ENCODE measurements at places on chromosomes 7 and 10.

DNA sequence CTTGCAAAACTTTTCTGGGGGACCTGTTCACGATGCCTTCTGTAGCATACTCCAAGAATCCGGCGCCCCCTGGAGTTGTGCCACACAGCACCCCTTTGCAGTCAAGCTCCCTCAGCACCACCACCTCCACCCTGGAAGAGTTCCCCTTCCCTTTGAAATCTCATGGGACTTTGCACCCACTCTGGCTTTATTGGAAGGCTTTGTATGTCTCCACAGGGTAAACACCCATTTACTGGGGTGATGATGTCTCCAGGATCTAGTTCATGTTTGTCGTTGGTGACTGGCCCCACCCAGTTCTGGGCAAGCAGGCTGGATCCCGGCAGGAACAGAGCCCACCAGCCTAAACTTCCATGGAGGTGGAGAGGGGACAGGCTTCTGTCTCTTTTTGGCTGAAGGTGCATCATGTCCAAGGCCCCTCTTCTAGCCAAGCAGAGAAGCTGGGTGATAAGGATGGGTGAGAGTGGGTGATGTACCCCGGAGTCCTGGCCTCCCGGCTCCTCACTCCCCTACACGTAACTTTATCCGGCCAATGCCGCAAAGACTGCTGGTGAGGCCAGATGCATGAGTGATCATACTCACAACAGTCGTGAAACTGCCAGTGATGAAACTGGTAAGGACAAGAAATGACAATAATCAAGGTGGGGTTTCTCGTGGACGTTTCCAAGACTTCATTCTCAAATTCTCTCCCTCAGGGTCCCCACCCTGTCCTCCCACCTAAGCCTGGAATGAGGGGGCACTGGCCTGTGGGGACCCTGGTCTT, 695 bp upstream of the CLDN4 start:
- no peak for DNase-seq

- no peak for DNase-seq
Measured at GRCh38 chr10:43900571-43900970, 251.9 kb upstream of the ZNF32 start.

GRCh38 chr7:7136466-7137381, 45.6 kb upstream of the C1GALT1 start:
- DNase-seq = no peak

DNA sequence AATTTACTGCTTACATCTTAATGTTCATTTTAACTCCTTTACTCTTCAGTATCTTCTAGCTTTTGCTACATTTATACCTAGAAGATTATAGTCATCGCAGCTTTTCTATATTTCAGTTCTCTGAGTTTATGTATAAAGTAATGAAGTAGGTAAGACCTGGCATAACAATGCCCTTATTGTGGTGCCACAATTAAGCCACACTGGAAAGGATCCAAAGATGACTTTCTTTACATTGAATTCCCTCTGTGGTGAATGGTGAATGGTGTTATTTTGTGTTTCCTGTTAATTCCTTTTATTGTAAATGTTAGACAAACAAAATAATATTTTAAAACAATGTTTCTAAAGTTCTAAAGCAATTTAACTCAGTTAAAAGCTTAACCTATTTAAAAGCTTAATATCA, 36.2 kb downstream of the SEMA3D start:
- no peak for DNase-seq

DNA sequence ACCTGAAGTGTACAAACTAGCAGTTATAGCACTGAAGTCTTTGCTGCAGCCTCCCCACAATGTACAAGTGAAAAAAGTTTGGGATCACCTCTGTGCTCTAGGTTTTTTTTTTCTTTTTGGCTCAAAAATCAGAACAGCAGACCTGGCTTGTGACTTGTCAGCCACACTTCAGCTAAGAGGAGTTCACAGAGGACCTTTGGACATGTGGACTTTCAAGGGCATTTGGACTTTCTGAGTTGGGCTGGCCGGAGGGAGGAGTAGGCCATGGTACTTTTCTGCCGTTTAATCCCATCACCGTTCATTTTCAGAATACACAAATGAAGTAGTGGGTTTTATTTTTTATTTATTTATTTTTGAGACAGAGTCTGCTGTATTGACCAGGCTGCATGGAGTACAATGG, 21.9 kb upstream of the ACSL5 start:
- no peak for DNase-seq

DNA sequence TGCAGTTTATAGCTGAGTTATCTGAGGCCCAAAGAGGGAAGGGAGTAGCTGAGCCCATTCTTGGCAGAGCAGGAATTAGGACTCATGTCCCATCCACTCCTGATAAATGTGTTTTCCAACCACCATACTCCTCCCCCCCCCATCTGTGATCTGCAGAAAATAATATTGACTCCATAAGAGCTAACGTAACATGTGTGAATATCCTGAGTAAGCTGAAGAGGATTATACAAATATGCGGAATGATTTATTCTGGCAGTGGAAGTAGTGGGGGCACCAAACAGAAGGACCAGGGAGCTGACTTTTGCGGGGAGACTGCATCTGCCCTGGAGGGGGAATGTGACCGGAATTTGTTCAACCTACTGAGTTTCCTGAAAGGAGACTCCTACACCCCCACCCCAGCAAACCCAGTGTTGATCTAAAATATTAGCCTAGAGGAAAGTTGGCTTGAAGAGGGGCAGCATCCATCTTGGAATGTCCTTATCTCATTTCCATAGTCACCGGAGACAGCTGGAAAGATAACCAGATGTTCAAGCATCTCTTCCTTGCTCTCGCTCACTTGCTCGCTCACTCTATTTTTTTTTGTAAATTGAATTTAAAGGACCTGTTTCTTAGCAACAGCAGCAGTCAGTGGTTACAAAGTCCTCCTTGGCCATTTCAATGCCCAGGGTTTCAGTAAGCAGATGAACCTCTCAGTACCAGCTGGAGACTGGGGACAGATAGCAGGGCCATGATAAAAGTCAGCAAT, 114.7 kb downstream of the RPS24 start:
- no peak for DNase-seq

DNA sequence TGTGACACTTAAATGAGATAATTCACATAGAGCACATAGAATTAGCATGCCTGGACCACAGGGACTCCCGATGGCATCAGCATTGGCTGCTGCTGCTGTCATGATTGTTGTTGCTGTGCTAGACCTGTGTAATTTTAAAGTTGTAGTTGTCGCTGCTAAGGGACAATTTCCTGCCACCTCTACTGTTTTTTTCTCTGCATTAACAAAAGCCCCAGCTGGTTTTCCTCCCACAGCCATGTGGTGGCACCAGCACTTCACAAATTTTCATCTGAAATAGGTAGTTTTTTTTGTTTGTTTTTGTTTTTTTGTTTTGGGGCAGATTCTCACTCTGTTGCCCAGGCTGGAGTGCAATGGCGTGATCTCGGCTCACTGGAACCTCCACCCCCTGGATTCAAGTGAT, 25.4 kb upstream of the PRXL2A start:
- peak; percentile 59 for DNase-seq

DNA sequence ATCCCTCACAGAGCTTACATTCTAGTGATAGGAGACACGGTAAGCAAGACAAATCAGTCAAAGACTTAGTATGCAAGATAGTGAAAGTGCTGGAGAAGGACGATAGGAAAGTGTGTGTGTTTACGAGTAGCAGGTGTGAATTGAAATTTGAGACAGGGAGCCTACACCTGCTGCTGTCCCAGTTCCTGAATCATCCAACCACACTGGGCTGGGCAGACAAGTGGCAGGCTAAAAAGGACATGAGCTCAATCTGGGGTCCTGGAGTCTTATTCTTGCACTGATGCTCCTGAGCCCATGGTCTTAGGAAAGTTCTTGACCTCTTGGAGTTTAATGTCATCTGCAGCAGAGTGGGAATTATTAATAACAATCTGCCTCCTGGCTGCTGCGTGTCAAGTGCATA, 16.2 kb downstream of the RBP3 start:
- DNase-seq = no peak

- no peak for DNase-seq
Measured at GRCh38 chr7:41832941-41833340, 130.1 kb upstream of the INHBA start.

DNA sequence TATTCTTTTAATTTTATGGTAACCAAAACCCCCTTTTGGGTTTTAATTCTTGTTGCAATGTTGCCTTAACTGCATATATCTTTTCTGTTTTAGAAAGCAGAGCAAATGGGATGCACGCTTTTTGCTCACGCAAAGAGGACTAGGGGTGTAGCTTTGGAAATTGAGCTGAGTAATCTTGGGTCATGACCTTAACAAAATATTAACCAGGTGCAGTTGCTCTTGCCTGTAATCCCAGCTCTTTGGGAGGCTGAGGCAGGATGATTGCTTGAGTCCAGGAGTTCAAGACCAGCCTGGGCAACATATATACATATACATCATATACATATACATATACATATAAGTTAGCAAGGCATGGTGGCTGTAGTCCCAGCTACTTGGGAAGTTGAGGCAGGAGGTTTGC, 172.9 kb upstream of the BMPER start:
- no peak for DNase-seq

DNA sequence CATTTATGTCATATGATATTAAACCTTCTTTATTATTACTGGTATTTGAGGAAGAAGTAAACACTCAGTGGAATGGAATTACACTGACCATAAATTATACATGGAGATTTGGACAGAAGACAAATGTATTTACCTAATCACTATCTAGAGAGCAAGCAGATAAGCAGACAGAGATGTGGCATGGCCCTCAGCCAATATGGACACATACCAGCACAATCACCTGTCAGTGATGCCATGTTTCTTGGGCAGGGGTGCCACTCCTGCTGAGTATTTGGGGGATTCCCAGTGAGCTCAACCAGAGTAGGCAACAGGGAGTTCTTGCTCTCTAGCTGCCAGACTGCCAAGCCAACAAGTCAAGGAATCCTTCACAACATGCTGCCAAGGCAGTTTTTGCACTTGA, 866.3 kb upstream of the LRRN3 start:
- no peak for DNase-seq

GRCh38 chr10:119657725-119658124, 6.5 kb downstream of the BAG3 start:
- DNase-seq = peak; percentile 83

GRCh38 chr10:79344502-79345195, 2.6 kb upstream of the PPIF start:
- no peak for DNase-seq

DNA sequence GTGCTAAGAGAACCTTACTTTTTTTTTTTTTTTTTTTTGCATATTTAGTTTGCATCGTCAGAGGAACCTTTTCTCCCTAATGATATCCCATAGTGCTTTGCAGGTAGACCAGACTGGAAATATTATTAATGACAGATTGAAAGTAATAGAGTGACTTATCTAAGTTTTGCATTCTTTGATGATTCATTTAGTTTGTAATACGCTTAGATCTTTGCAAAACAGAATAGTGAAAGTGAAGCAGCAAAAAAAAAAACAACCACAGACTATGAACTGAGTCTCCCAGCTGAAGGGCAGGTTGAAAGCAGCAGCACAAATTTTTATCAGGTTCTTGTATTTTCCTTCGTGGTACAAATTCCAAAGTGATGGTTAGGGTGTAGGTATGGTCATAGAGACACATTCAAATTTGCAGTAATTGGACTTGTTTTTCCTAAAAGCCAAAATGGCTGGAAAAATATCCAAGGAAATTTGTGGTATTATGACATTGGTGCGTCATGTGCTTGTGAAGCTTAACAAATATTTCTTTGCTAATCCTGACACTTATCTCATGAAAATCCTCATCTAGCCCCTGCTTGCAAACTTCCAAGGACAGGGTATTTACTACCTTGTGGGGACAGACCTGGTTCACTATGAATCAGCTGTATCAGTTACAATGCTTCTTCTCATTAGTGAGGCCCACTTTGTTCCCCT, 81.8 kb upstream of the CREB5 start:
- DNase-seq = no peak

DNA sequence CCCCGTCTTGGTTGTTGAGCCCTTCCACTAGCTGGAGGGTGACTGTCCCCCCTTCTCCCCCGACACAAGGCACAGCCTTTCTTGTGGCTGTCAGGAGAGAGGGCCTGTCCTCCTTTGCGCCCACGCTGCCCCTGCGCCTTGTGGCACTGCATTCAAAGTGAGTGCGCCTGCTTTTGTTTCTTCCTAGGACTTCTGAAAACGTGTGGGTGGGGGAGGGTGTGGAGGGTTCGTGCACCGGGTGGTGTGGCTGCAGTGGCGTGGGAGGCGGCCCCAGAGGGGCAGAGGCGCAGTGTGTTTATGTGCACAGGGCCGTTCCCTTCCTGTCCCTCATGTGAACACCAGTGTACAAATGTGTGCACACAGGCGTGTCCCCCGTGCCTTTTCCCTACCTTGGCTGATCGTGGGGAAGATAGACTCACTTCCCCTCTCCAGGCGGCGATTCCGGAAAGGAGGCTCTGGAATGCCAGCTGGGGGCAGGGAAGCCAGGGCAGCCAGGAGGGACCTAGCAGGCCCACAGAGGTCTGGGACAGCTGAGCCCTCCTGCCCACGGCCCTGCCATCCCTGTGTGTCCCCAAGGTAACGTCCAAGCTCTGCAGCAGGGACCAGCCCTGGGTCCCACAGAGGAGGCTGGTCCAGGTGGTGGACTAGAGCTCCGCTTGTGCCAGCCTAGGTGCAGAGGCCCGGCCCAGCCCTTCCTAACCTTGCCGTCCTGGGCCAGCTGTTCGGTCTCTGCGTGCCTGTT, 88.8 kb downstream of the LHPP start:
- no peak for DNase-seq

DNA sequence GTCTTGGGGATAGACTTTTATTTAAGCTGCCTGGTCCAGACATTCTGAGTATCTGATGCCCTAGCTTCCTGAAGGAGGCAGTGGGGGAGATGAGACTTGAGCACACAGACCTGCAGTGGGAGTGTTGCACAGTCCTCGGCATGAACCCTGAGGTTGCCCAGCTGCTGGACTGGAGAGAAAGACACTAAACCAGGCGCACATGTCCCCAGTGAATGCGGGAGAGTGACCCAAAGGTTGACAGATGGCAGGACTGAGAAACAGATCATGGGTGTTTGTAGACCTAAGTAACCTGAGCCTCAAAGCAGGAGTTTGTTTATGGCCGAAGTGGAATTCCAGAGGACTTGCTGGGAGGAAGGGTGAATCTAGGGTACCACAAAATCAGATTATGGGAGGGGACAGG, 15.7 kb upstream of the MSRB2 start:
- no peak for DNase-seq

- DNase-seq = peak; percentile 22
Measured at GRCh38 chr7:89926701-89927100, 227.6 kb upstream of the STEAP1 start.

- peak; percentile 84 for DNase-seq
Measured at GRCh38 chr10:19629567-19629966, 186.7 kb upstream of the PLXDC2 start.

DNA sequence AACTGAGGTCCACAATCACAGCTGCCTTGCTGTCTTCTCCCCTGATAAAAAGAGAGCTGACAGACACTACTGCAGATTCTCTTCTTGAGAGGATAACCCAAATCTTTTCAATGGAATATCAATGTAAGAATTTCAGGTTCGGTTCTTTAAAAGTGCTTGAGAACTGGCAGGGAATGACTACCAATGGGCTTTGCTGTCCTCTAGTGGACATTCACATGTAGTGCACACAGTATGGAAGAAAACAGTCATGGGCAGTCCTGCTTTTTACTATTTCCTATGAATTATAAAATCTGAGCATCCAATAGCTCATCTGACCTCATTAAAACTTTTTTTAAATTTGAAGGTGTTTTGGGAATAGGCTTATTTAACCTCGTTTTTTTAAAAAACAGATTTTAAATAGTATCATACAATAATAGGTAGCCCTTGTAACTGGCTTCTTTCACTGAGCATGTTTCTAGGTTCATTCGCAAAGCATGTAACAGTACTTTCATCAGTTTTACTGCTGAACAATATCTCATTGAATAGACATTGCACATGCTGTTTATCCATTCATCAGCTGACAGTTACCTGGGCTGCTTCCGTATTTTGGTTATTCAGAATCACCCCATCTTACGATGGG, 18.3 kb downstream of the FZD9 start:
- peak; percentile 77 for DNase-seq

Data from pons (tissue), 1 donor.